Amniotic epithelial cell (primary cell): ENCODE measurements at places on chromosomes 1 and 21.

DNA sequence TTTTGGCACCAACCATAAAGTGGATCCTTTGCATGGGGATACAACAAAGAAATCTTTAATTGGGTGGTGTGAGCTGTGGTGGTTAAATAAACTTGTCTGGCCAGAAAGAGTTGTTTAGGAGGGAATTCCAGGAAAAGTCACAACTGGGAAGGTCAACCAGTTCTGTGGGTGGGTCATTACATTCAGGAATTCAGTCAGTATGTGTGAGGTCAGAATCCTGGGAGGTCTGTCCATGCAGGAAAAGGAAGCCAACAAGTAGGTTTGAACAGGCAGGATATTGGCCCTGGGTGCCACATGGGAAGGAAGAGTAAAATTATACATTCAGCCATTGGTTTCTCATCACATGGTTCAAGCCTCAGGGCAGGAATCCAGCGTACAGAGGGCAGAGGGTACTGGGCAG is 162.3 kb upstream of the ADAMTS5 start:
- no peak for DNase-seq

DNA sequence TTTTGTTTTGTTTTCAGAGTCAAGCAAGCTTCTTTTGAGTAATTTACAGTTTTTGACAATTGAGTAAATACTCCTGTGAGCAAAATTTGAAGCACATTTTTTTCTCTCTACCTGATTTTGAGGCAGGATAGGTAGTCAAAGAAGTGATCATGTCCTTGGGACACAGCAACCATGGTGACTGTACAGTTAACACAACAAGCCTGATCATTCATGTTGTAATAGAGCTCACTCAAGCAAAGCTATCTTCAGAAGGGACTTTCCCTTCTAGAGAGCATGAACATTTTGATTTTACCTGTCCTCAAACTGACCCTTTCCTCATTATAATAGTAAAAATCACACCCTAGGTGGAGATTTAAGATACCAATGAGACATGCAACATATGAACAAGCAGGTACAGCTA is 126.5 kb upstream of the KCNK1 start:
- DNase-seq: no peak

GRCh38 chr1:117758444-117759316 is 152.8 kb downstream of the TENT5C start:
- peak; percentile 80 for DNase-seq

DNA sequence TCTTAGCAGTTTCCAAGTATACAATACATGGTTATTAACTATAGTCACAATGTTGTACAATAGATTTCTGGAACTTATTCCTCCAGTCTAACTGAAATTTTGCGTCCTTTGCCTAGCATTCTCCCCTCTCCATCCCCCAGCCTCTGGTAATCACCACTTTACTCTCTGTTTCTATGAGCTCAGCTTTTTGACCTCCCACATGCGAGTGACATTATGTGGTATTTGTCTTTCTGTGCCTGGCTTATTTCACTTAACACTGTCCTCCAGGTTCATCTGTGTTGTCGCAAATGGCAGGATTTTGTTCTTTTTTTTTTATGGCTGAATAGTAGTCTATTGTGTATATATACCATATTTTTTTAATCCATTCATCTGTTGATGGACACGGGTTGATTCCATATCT is 43.9 kb upstream of the CD101 start:
- DNase-seq: no peak
